NCI-H2081 (cell line): ENCODE measurements at places on chromosomes 4 and X.

GRCh38 chr4:56699537-56700105, 18.5 kb upstream of the HOPX start:
- DNase-seq, result no peak

DNA sequence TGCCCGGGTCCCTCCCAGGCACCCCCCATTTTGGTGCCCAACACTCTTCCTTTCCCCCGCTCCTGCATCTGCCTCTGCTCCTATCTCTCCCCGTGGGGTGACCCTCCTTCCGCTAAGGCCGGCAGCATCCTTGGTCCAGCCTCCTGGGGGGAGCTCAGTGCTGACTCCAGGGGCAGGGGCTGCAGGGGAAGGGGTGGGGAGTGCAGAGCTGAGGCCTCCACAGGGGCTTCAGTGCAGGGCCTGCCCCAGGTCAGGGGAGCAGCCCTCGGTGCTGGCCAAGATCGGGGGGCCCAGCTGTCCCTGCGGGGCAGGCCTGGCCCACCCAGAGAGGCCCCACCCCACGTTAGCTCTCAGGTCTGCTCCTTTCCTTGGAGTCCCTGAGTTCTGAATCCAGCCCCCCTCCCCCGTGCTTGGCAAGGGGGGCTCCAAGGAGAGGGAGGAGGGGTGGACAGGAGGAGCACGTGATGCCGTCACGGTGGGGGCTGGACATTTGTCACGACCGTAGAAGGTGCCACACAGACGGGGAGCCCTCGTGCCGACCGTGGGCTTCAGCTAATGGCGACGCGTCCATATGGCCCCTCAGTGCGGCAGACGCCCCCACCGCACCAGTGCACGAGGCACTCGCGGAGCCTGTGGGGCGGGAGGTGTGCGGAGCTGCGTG, 63.5 kb upstream of the ADRA2C start:
- no peak for DNase-seq

- no peak for DNase-seq
Measured at GRCh38 chrX:25858273-25858880, 279.8 kb upstream of the MAGEB18 start.

DNA sequence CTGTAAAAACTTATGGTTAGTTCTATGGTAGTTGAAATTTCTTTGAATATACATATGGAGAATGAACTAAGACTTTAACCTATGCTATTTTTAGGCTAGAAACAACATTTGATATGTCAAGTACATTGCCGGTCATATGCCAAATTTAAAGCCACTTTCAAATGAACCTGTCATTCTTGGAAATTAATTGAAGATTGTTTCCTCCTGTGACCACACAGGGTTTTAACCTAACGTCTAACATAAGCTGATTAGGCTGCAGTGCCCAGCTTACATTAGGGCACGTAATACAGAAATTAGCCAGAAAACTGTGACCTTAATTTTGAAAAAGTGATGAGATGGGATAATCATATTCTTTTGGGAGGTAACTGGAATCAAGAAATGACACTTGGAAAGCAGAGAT, 645.9 kb downstream of the FSTL5 start:
- DNase-seq, result no peak

DNA sequence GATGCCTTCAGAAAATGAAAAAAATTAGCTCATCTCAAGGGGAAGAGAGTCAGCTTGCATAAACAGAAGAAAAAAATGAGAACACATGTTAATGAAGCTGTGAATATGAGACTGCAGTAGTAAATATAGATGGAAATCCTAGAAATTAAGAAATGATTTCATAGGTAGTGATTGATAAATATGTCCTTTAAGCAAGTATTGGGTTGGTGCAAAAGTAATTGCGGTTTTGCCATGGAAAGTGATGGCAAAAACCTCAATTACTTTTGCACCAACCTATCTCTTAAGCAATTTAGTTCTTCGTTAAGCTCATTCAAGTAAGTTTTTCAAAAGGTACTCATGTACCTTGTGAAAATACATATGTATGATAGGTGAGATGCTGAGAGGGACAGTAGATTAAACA, 400.9 kb downstream of the SH2D1A start:
- no peak for DNase-seq

GRCh38 chrX:40171513-40172400, 74.0 kb upstream of the BCOR start:
- no peak for DNase-seq

- DNase-seq, result no peak
Measured at GRCh38 chr4:14178421-14178820, 550.9 kb upstream of the BOD1L1 start.

- DNase-seq, result no peak
Measured at GRCh38 chr4:98341309-98341708, 80.1 kb downstream of the RAP1GDS1 start.

DNA sequence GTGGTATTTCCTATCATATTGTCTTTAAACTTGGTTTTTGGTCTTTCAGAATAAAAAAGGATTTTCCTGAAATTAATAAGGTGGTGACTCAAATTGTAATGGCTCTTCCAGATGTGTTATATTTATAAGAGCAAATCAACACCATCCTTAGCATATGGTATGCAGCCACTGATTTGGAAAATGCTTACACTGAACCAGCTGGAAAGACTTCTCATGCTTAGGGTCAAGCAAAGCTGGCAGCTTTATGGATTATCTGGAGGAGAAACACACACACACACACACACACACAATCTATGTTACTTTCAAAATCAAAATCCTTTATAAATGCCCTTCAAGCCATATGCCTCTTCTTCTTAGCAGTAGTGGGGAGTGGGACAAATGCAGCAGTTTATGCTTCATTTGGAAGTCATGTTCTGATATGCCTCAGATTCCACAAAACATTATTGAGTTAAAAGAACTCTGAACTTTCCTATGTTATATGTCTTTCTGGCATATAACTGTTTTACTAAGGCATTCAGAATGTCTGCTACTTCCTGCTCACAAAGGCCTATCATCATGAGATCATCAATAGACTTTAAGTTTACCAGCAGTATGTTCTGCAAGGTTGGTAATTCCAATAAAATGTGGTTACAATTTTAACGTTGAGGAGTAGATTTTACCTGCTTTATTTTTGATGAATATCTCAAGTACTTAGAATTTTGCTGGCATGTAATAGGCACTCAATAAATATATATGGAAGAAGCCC, 72.9 kb upstream of the PRDM5 start:
- no peak for DNase-seq

- DNase-seq, result no peak
Measured at GRCh38 chr4:177957596-177958360, 515.5 kb upstream of the AGA start.

- no peak for DNase-seq
Measured at GRCh38 chr4:155973639-155974475, 20.2 kb upstream of the CTSO start.

- peak; percentile 36 for DNase-seq
Measured at GRCh38 chr4:75939890-75940691, 722 bp downstream of the NAAA start.

DNA sequence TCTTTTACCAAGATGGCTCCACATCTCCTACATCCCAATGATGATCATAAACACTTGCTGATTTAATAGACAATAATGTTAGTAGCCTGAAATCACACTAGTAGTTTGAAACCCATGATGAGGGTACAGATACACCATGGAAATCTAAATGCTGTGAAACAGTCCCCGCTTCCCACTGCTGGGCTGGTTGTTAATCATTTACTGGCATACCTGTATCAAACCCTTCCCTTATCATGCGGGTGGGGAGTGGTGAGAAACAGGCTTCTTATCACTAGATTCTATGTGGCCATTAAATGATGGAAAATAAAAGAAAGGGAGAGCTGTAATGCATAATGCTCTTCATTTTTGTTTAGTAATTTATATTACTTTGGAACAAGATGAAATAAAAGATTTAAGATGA, 21.9 kb downstream of the MAOA start:
- DNase-seq, result no peak

- peak; percentile 65 for DNase-seq
Measured at GRCh38 chrX:24259544-24260240, 54.2 kb downstream of the SUPT20HL2 start.

DNA sequence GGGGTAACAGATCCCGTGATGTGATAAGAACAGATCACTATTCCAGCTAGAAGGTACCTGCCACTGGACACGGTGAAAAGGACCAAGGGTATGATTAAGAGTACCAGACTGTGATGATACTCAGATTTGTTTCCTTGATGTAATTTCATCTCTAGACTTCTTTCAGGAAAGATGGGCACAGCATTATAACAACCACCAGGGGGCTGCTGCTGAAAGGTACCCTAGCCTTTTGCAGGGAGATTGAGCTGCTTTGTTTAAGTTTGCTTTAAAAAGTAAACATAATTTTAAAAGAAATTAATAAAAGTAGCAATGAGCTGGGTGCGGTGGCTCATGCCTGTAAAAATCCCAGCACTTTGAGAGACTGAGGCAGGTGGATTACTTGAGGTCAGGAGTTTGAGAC, 145.4 kb downstream of the EMCN start:
- DNase-seq, result no peak

GRCh38 chr4:138039010-138039409, 203.1 kb downstream of the SLC7A11 start:
- DNase-seq, result no peak

- DNase-seq, result no peak
Measured at GRCh38 chr4:64613046-64613445, 203.8 kb upstream of the TECRL start.

GRCh38 chr4:48078862-48079655, 55.0 kb downstream of the TXK start:
- DNase-seq, result no peak

- no peak for DNase-seq
Measured at GRCh38 chr4:87103691-87104187, 116.7 kb downstream of the KLHL8 start.

- no peak for DNase-seq
Measured at GRCh38 chr4:88435987-88436693, 20.8 kb upstream of the HERC5 start.

DNA sequence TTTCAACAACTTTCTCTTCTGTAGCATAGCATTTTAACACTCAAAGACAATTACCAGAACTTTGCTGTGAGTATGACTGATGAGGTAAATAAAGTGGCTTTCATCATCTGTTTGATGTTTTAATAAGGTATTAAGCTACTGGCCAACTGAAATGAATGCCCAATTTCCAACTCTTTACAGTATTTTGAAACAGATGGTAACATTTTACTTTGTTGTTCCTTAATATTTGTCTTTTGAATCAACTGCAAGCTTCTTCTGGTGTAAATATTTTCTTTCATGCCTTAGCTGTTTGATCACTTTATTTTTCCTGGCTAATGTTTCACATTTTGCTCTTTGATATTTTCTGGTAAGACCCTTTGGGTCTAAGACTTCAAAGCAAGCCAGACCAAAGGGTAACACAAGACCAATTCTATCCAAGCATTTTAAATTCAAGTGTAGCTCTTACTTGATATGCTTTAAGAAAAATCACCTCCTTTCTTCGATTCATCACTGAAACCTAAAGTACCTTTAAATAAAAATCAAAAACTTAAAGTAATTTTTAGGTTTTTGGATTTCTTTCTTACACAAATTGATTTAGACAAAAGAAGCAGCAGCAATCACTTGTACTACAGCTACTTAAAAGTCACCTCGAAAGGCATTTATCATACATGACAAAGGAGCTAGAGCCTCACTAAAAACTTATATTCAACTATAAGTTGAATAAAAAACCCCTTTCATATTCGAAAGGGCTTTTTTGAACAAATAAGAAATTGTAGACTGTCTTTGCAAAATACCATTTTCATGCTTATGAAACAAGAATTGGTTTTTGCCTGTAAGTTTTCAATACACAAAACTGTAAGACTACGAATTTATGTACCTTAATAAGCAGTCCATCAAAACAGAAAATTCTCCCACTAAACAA, 57.6 kb downstream of the TBCK start:
- DNase-seq, result no peak

DNA sequence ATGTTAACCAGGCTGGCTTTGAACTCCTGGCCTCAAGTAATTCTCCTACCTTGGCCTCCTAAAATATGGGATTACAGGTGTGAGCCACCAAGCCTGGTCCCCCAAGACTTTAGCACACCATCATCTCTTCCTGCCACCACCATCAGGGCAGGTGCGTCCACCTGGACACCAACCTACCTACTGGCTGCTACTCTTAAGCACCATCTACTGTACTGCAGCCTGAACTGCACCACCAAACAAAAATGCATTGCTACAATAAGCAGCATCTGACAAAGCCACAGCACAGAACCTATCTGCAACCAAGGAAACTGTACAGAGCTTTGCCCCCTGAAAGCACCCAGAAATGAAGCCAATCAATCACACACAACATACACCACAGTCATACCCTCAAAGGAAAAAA, 139.7 kb downstream of the EFHC2 start:
- peak; percentile 16 for DNase-seq

DNA sequence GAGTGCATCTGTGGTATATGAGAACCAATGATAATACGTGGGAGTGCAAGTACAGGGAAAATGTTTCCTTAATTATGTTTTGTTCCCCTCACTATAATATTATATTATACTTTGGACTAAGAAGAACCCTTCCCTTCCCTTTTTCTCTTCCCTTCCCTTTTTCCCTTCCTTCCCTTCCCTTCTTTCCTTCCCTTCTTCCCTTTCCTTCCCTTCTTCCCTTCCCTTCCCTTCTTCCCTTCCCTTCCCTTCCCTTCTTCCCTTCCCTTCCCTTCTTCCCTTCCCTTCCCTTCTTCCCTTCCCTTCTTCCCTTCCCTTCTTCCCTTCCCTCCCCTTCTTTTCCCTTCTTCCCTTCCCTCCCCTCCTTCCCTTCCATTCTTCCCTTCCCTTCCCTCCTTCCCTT, 36.9 kb upstream of the VSIG4 start:
- DNase-seq, result no peak

DNA sequence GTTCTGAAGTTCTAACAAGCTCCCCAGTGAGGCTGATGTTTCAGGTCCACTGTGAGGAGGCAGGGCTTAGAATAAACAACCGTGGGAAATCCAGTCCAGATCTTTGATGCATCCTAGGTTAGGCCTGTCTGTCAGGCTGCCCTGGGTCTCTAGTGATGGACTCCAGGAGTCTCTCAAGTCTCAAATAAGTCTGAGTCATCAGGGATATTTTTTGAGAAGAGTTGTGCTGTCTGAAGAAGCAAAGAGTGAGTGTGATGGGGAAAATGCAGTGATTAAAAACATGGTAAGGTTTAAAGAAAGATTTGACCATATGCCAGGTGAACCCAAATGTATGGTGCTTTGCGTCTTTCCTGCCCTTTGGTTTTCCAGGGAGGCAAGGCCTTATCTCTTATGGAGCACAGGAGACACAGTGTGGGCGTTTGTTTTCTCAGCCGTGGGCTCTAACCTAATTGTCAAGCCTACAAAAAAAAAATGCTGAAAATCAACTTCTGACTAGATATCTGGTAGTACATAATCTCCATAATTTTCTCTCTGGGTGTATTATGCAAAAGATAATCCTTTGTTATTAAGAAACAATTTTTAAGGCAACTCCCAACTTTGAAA, 100.7 kb downstream of the PTTG2 start:
- DNase-seq, result no peak
